ENCODE measurements at places on chromosomes 16 and 17. TPM values are rescaled to one million over a fixed set of nuclear protein-coding genes. Genes with fewer than 3 reads are reported as not detected.

AOC2 gene
- 1.1 TPM for total RNA-seq

SYNGR3 gene
- 1.1 TPM for total RNA-seq

ZNF830 gene
- 14.2 TPM for total RNA-seq

PPM1D gene
- total RNA-seq = 14.5 TPM

SMPD3 gene
- 0.34 TPM for total RNA-seq

ARL5C gene
- total RNA-seq = not detected

Measured in melanocyte of skin (primary cell).